ENCODE measurements at places on chromosomes 2 and 18.

- DNase-seq: no peak
Observed at GRCh38 chr2:231930593-231931281, 4.5 kb upstream of the NPPC start.

DNA sequence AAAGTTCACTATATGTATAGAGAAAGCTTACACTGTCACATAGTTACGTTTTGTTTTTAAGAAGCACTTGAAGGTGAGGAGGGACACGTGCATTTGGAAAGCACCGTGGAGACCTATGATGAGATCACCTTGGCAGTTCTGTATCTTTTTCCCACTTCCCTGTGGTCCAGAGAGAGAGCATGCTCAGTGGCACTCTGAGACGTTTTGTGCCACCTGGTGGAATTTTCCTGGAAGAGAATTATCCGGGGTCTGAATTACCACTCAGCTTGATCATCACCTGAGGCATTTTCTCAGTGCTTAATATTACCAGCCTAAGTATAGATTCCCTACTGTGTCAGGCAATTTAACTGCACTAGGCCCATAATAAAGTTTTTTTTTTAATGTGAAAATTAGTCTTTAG lies 469.4 kb upstream of the SMIM21 start:
- peak; percentile 56 for DNase-seq

- no peak for DNase-seq
Observed at GRCh38 chr18:79250301-79250981, 145.3 kb upstream of the NFATC1 start.

DNA sequence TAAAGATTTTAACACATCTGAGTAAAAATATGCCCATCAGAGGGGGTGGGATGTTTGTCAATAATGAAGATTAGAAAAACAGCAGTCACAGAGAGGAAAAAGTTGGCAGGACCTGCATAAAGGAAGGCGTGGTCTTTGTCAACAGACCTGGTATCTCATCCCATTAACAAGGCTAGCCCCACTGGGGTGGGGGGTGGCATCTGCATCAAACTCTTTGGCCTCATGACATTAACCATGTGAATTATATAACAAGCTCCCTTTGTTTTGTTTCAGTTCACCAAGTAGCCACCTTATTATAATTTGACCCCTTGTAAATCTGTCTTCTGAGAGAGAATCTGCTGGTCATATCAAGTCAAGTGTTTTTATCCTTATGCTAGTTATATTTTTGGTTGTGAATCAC lies 28.8 kb downstream of the NEMP2 start:
- no peak for DNase-seq

GRCh38 chr18:40355726-40356125 lies 1599.3 kb upstream of the PIK3C3 start:
- DNase-seq: no peak

DNA sequence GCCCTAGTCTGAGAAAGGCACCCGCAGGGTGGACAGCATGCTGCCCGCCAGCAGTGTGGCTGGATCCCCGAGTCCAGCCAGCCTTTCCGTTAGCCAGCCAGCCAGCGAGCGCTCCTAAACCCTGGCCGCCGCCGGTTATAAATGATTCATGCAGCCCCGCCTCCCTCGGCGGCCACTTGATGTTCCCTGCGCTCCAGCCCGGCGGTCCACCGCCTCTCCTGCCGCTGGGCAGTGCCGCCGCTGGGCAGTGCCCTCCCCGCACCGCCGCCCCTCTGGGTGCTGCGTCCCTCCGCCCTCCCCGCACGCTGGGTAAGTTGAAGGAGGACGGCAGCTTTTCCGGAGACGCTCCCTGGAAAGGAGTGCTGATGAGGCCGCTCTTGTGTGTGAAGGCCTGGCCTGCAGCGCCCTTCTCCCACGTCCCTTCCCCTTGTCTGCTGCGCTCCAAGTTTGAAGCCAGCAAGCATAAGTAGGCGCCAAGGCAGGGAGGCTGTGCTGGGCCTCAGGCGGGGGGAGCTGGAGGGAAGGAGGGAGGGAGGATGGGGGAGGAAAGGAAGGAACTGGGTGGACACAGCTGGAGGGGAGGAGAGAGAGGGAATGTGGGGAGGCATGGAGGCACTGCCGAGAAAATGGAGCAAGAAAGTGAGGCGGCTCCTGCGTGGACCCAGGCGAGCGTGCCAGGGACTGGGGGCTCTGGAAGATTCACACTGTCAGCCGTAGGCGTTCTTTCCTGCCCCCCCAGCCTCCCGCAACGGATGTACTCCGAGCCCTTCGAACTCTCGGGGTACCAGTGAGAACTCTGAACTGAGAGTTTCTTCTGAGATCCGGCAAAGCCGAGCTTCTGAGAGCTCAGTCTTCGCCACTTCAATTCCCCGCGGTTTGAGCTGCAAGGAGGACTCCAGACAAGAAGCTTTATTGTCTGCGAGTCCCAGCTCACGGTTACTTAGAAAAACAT lies 131.9 kb downstream of the GLI2 start:
- peak; percentile 78 for DNase-seq

- DNase-seq: no peak
Observed at GRCh38 chr2:184534986-184535385, 63.3 kb upstream of the ZNF804A start.

GRCh38 chr2:220371211-220371610 lies 743.8 kb downstream of the SLC4A3 start:
- no peak for DNase-seq

GRCh38 chr18:703213-703967 lies 9.0 kb downstream of the ENOSF1 start:
- DNase-seq: peak; percentile 42

- no peak for DNase-seq
Observed at GRCh38 chr2:85584354-85584856, at the start of gene VAMP5. TSS of gene VAMP5 (plus strand) at chr2:85584431. CDS start at chr2:85584491, 60 bp downstream.

DNA sequence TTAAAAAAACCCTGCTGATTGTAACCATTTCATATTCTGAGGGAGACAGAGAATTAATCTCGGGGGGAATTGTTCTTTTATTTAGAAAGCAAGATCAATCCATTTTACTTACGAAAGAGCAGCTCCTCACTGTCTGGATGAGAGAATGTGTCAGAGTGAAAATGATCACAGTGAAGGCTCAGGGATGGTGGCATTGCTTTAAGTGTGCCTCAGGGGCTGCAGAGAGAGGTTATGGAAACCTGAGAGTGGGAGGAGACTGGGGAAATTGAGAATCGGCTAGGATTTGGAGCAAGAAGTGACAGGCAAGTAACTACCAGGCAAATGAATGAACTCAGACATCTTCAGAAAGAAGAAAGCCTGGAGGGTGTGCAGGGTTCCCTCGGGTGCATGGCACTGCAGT lies 34.2 kb downstream of the MRPL35 start:
- no peak for DNase-seq

- DNase-seq: no peak
Observed at GRCh38 chr2:24642351-24642750, 150.8 kb downstream of the PTRHD1 start.

DNA sequence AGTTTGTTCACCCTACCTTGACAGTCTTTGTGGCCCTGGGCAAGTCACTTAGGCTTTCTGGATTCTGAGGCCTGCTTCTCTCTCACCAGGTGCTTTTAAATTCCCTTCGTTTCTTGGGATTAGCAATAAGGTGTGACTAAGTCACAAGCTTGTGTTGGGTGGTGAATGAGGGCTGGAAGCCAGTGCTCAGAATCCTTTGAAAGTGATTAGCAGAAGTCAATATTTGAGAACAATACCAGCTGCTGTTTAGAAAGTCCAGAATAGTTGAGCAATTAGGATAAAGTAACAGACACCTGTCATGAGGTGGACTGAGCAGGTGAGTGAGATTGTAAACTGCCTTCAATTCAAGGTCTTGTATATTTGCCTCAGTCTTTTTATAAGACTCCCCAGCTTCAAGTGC lies 19.3 kb upstream of the MGAT5 start:
- DNase-seq: no peak

DNA sequence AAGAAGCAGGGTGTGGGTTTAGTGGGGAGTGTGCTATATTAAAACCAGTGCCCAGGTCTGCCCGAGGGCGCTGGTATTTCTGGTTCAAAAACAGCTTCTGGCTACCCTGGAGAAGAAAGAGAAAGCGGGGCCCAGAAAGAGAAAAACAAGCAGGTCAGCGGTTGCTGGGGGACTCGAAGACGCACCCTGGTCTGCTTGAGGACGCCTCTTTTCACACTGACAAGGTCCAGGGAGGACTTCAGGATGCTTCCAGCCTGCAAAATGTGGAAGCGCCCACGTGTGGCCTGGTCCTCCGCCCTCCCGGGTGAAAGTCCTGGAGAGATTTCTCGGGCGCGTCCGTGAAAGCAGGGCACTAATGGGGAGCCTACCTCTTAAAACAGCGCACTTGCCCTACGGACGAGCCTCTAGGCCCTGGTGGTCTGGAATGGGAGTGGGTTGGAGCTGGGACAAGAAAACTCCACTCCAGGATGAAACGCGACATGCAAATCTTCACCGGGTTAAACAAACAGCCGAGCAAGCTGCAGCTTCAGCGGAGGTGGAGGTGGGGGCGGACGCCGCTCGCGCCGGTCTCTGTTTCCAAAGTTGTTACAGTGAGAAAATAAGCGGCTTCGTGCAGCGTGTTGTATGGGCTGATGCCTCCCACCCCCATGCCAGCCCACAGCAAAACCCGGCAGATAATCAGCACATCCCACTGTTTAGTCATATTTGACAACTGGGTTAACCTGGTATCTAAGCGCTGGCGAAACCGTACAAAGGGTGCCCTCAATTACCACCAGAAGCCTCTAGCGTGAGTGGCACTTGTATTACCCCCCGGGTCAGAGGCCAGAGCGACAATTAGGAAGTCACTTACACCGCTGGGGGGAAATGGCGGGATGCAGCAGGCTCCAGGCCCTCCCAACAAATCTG lies 1.1 kb upstream of the SP9 start:
- DNase-seq: peak; percentile 76

DNA sequence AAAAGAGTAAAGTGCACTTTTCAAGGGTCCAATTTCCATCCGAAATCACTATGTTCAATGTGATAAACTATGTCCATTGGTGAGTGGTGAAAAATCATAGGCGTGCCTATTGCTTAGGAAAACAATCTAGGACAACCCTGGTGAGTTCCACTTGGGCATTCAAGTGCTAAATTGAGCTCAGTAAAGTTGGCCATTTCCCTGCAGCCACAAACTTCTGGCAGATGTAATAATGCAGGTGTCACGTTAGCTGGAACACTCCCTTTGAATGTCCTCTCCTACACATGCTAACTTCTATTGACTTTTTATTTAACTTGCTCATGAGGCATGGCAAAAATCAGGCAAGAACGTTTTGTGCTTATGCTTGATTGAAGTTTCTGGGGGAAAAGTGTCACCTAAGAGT lies 67.1 kb downstream of the CPS1 start:
- no peak for DNase-seq

DNA sequence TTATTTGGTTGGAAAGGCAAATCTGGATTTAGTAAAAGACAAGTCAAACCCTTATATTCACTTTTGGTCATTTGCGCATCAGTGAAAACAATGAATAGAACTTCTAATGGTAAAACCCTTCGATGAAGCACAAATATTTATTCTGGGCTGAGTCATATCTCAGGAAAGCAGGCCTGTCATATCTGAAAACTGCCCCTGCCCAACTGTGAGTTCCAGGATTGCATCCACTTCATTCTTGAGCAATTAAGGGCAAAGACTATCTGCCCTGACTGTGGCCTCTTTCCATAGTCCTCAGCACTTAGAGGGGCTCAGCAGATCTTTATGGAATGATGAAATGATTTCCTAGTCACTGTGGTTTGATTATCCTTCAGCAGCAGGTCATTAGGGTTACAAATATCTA lies 795.2 kb upstream of the ID2 start:
- DNase-seq: peak; percentile 4

DNA sequence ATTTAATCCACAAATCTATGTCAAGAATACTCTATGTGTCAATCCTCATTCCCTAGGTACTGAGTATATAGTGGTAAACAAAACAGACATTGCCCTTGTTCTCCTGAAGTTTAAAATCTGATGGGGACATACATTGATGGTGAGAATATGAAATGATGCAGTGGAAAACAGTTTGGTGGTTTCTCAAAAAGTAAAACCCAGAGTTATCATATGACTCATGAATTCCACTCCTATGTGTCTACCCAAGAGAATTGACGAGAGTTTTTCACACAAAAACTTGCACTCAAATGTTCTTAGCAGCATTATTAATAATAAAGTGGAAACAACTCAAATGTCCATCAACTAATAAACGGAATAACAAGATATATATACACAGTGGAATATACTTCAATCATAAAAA lies 586.7 kb downstream of the CCDC85A start:
- DNase-seq: no peak

DNA sequence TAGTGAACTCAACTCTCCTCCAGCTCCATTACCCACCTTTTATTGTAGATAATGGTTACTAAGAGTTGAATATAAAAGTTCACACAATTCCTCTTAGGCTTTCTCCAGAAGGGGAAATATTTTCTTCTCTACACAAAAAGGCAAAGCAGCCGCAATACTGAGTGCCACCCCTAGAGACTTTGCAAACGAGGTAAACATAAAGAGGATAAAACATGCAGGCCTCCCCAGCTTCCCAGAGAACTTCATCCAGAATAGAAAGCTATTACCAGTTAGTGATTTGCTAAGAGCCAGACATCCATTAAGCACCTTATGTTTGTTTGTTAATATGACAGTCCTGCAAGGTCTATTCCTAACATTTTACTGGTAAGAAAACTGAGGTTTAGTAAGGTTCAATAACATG lies 17.4 kb downstream of the ZNF521 start:
- no peak for DNase-seq

- DNase-seq: no peak
Observed at GRCh38 chr2:84711651-84712050, 169.2 kb downstream of the TRABD2A start.

DNA sequence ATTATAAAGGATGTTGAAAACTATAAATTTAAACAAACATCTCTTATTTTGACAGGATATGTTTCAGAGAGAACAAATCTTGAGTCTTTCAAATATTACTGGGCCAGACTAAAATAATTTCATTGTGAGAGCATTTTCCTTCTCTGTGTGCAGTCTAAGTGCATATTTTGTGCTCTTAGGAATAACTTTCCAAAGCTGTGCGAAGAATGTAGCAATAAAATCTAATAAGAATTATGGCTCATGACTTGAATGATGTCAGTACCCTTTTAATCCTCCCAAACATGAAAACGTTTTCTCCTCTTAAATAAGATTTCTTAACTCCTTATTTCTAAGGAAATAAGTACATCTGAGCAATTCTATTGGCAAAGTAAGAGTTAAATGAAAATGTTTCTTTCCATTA lies 76.2 kb upstream of the EFEMP1 start:
- no peak for DNase-seq

DNA sequence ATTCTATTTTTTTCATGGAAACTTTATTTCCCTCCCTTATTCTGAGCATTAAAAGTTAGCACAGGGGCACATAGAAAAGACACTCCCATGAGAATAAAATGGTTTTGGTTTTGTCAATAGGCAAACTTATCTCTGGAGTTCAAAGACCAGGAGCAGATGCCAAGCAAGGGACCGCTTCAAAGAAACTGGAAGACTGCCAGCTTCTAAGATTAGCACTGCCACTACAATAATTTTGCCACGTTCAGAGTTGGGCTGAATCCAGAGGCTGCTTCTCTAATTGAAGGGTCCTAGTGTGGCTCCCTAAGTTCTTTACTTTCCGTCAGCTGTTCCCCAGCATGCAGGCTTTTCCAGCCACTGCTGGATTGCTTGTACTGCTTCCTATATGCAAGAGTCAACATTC lies 681.0 kb upstream of the GCFC2 start:
- no peak for DNase-seq

All from endodermal cell (in vitro differentiated cells).